ENCODE measurements at places on chromosomes 7 and 10.

- DNase-seq = no peak
Measured at GRCh38 chr7:108442039-108442568, 14.1 kb downstream of the NRCAM start.

DNA sequence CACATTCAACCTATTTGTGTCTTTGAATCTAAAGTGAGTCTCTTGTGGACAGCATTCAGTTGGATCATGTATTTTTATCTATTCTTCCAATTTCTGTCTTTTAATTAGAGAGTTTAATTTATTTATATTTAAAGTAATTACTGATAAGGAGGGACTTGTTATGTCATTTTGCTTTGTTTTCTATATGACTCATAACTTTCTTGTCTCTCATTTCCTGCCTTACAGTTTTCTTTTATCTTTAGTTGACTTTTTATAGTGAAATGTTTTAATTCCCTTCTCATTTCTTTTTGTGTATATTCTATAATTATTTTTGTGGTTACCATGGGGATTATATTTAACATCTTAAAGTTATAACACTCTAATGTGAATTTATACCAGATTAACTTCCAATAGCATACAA lies 7.3 kb upstream of the ZNF518A start:
- DNase-seq = no peak

- peak; percentile 86 for DNase-seq
Measured at GRCh38 chr10:69757553-69758309, 44.0 kb upstream of the COL13A1 start.

- DNase-seq = peak; percentile 56
Measured at GRCh38 chr10:62805231-62806099, 945 bp downstream of the ADO start.

- DNase-seq = no peak
Measured at GRCh38 chr7:111498391-111499007, 63.8 kb downstream of the IMMP2L start.

GRCh38 chr7:192701-193480 lies 520 bp downstream of the FAM20C start:
- peak; percentile 30 for DNase-seq

Data from AG10803 (cell line).